ENCODE measurements at places on chromosomes 13 and 19.

- DNase-seq = no peak
Observed at GRCh38 chr19:9917321-9917720, 19.0 kb downstream of the OLFM2 start.

DNA sequence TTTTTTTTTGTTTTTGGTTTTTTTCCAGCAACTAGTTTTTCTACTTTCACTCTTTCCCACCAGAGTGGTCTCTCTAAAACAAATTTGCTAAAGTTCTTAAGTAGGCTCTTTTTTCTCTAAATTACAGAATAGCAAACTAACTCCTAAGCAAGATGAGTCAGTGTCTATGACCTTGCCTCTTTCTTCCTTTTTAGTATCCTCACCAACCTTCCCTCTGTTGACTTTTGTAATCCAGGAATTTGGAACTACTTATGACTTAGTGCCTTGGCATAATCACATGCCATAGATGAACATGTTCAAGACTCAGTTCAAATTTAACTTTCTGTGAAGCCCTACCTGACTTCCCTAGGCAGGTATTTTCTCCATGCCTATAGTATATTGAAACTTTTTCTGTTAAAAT is 32.3 kb upstream of the AKAP11 start:
- no peak for DNase-seq

DNA sequence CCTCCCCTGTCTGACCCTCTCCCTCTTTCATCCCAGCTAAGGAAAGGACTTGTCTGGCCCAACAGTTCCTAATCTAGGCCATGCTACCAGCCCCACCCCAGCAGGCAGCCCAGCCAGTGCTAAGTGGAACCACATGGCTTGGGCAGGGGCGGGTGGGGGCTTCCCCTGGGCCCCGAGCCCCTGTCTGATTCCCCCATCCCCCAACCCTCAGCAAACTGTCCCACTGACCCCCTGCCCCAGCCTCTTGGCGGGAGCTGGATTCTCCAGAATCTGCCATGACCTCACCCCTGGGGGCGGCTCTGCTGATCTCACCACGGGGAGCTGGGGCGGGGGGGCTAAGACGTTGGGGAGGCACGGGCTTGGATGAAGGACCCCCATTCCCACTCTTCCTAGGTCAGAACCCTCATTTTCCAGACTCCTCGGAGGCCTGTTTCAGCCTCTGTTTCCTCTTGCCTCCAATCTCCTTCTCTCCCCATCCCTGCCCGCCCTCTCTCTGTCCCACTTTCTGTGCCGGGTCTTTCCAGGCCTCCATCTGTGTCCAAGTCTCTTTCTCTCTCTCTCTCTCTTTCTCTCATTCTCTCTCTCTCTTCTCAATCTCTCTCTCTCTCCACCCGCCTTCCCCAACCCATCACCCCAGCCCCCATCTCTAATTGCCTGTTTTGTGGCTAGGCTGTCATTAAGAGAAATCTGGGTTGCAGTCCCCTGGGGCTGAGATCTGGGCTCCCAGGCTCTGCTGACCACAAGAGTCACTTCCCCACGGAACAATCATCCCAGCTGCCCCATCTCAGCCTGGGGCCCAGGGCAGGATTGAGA is 2.7 kb downstream of the COL5A3 start:
- no peak for DNase-seq

- DNase-seq = no peak
Observed at GRCh38 chr13:98778749-98779148, 26.3 kb upstream of the SLC15A1 start.

- peak; percentile 57 for DNase-seq
Observed at GRCh38 chr13:25114220-25114619, 18.3 kb downstream of the PABPC3 start.

Data from NCI-H2107 (cell line).